ENCODE measurements at places on chromosomes 2 and 18. TPM values are rescaled to one million over a fixed set of nuclear protein-coding genes. Genes with fewer than 3 reads are reported as not detected.
A peak's percentile ranks its signal among the peaks of the same experiment; 100 is the strongest.

GRCh38 chr18:36364911-36365624, 67.6 kb downstream of the FHOD3 start:
- no peak for DNase-seq

GRCh38 chr2:236614551-236614950, 44.9 kb downstream of the ACKR3 start:
- no peak for DNase-seq

GRCh38 chr18:61400716-61401115, 67.5 kb downstream of the CDH20 start:
- no peak for DNase-seq

DNA sequence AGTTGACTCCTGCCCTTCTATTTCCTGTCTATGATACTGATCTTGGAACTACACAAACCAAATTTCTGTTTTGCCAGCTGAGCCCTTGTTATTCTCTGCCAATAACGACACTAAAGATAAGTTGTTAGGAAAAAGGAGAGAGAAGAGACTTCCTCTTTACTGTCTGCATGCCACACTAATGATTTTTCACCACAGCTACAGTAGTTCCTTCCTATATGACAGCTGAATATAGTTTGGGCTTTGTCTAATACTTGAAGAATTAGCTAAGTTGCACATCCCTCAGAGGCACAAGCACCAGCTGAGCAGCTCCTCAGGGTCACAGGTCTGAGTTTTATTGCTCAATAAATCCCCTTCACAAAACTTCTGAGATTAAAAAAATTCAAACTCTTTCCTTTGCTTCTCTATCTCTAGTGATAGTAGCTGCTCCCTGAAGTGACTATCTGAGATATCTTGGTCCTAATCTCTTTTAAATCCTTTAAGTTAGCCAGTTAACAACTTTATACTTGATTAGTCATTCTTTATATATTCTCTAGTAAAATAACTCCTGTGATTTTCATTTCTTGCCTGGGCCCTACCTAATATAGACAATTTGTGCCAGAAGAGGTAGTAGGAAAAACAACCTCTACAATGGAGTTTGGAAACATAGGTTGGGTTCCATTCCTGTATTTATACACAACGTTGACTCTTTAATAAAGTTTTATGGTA, 253.0 kb upstream of the CNTNAP5 start:
- DNase-seq = no peak

- peak; percentile 45 for DNase-seq
Measured at GRCh38 chr2:27527182-27527581, 30.5 kb downstream of the GCKR start.

DNA sequence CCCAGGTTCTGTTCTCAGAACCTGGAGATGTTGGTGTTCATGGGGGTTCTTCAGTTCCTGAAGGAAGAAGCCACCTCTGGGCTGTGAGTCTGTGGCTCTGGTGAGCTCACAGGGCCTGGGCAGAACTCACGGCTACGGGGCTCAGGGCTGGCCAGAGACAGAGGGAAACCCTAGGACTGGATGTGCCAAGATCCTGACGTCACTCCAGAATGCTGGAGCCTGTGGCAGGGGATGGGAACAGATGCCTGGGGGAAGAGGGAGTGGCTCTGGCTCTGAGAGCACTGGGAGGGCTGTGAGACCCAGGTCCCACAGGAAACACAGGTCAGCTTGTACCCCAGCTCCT, at the start of gene OTOF:
TSS of gene OTOF (minus strand) at position 214 of the 343 bp plus-strand sequence.
- DNase-seq = peak; percentile 33

DNA sequence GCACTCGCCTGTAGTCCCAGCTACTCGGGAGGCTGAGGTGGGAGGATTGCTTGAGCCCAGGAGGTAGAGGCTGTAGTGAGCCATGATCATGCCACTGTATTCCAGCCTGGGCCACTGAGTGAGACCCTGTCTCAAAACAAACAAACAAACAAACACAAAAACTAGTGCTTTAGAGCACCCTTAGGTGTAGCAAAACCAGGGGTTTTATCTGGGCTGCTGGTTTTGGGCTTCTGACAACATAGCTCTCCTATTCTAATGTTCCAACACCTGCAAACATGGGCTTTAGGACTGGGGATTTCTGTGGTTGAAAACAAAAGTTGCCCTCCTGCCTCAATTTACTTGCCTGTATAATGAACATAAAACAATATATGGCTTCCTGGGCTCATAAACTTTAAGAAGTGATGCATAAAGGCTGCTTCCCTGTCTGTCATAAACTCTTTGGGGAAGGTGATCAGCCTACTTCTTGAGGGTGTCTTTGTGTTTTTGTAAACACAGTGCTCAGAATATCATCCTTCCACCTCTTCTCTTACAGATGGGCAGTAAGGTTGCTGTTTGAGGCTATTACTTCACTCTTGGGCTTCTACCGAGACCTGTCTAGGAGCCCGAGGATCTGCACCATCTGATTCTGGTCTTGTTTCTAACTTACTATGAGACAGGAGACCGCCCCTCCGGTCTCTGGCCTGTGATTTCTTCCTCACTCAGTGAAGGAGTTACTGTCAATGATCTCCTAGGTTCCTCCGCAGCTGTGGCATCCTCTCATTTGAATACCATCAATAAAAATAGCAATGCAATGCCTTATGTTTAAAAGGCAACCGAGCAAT, 246.5 kb downstream of the MYCN start:
- DNase-seq = no peak

DNA sequence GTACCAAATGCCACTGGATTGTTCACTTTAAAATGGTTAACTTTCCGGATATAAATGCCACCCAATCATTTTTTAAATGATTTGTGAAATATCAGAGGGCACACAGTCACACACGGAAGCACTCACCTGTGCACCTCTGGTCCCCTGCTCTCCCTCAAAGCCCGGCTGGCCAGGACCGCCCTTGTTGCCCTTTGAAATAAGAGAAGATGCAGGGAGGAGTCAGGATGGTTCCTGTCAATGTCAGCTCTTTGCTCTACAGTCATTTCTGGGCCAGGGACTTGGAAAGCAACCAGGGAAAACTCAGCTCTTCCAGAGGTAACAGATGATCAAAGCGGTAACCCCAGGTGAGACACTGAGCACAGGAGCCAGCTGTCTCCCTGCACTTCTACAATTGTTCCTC, 60.7 kb downstream of the COL6A3 start:
- DNase-seq = no peak

DNA sequence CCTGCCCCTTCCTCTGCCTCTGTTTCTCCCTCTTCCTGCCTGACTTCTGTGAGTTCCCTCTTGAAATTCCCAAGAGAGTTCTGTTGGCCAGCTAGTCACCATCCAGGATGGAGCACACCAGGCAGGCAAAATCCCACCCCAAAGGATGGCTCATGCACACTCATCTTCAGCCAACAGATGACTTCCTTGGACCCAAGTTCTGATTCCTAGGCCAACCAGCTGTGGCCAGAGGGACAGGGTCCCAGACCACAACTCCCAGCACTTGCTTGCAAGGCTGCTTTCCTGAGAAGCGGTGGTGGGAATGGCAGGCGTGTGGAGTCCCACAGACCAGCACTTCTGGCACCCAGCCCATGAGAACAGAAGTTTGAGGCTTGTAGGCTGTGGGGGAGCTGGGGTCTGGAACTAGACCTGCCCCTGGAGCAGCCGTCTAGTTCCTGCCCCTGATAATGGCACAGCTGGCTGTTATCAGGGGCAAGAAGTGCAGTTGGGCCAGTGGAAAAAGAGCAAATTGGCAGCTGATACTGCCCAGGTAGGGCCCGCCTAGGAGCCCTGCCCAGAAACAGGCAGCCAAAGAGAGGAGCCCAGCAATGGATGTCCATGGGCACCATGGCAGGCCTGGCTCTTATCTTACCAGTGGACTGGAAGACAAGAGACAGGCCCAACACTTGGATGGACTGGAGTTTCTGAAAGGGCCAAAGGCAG, 56.7 kb downstream of the CYP26B1 start:
- DNase-seq = no peak

DNA sequence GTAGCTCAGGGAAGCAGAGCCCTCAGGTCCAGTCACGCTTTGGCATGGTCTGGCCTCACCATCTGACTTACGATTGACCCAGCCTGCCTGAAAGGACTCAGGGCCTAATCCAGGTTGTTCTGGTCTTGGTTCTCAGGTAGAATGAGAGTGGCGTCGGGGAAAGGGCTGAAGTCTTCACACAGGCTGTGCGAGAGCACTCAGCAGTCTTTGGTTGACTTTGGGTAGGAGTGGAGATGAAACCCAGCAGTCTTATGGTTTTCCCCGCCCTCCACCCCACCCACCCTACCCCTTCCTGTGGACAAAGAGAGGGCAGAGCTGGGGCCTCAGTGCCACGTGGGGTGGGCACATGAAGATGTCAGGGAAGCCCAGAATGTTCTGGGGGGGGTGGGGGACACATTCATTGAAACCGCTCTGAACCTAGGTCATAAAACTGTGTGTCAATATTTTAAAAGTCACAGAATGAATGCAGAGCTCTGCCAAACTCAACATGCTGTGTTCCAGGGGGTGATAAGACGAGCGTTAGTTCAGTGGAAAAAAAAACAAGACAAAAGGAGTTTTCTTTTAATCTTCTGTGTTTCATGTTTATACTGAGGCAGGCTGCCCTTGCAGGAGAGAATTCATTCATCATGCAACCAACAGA, 58.6 kb upstream of the ALPP start:
- DNase-seq = no peak

DNA sequence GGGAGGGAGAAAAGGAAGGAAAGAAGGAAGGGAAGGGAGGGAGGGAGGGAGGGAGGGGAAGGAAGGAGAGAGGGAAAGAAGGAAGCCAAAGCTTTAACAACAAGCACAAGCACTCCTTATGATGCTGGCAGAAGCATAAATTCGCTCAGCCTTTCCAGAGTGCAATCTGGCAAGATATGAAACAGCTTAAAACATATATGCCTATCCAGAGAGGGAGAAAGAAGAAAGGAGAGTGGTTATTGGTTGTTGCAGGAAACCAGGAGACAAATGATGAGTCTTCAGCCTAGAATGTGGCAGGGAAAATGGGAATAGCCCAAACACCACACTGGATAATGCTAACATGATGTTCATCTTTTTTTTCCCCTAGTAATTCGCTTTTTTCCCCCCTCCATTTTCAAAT, 64.0 kb downstream of the STPG4 start:
- DNase-seq = no peak

DNA sequence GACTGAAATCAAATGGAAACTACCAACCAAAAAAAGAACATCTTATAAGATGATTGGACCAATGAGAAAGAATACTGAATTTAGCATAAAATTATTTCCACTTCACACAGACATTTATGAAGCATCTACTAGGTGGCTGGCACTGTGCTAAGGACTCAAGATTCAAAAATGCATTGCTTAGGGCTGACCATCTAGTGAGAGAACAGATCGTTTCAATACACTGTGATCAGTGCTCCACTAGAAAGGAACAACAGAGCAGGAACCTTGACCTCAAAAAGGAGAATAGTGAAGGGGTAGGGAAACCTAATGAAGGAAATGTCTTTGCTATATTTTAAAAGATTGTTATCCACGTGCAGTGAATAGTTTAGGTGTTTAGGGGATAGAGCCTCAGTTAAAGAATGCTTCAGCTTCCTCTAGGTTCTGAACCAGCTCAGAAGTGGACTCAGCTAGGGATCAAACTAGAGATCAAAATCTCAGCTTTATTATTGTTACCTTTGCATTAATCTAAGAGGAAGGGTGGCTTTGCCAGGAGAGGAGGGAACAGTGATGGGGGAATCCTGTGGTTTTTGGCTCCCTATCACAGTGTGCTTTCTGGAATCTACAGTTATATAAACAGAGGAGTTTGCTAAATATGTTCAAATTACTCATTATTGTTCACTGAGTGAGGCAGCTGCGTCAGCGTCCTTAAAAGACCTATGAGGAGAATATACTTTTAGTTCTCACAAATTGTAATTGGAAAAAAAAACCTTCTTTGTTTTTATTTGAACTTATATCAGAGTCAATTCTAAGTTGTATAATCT, 16.2 kb upstream of the BBS5 start:
- no peak for DNase-seq

DNA sequence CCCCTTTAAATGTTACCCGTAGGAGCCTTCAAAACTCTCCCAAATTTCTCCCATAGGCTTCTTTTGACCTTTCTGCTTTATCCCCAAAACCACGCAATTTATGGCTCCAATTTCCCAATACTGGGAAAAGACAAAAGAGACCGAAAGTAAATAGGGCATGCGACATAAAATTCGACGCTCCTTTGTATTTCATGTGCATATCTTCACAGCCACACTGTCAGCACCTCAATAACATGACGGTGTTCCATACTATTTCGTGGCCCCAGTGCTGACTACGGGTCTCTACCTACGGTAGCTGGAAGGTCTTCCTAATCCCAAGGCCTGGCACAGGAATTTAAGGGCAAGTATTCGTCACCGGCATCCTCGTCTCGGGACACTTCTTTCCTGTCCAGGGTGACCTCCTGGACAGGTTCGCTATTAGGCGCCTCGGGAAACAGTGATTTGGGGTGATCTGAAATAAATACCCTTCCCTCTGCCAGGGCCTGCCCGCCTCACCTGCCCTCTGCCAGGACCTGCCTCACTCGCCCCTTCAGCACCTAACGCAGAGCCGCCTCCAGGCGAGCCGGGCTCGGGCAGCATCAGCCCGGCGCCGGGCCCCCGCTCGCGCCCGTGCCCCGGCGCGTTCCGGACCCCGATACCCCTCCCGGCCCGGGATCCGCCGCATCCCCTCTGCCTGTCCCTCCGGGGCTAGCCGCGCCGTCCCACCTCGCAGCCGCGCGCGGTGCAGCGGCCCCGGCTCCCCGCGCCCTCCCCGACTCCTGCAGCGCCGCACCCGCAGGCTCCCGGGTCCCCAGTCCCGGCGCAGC, 680 bp downstream of the DTNB start:
- DNase-seq = peak; percentile 43

- DNase-seq = no peak
Measured at GRCh38 chr2:173978447-173978846, 13.3 kb upstream of the SP3 start.

GRCh38 chr2:38988716-38989115, 99.0 kb downstream of the ARHGEF33 start:
- no peak for DNase-seq

- no peak for DNase-seq
Measured at GRCh38 chr2:232457121-232458011, 1.4 kb downstream of the ALPI start.

DNA sequence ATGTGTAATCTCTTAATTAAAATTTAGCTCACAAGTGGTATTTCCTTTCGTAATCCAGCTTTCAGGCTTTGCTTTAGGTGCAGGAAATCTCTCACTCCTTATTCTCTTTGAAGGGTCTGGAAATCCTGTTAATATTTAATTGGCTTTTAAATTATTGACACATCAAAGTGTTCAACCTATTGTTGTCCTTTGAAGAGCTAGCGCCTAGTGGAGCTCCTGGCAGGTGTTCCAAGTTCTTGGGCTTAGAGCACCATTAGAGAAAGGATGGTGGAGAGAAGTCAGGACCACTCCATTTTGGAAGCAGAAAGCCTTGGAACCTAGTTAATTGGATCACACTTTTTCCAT, 92.4 kb downstream of the CABLES1 start:
- DNase-seq = no peak

GRCh38 chr2:1995987-1996386, 251.7 kb upstream of the PXDN start:
- no peak for DNase-seq

GRCh38 chr2:238114851-238115660, 14.9 kb downstream of the ESPNL start:
- no peak for DNase-seq

The MLPH gene
- total RNA-seq = 283 TPM

The NEB gene
- not detected for total RNA-seq

The GALNT14 gene
- 3.1 TPM for total RNA-seq

The IL1A gene
- total RNA-seq = 0.55 TPM

The FAM228B gene
- total RNA-seq = 20.7 TPM

The ATP8B1 gene
- 16.7 TPM for total RNA-seq

The LIMS4 gene
- 1.4 TPM for total RNA-seq

The CYBRD1 gene
- total RNA-seq = 132 TPM

The TMX3 gene
- total RNA-seq = 22.7 TPM

The HOXD9 gene
- total RNA-seq = not detected

The NAT8 gene
- total RNA-seq = not detected

The MC5R gene
- total RNA-seq = not detected

The CD8A gene
- 0.28 TPM for total RNA-seq

The TDRD15 gene
- 1.9 TPM for total RNA-seq

The ABCG8 gene
- not detected for total RNA-seq

Measured in PC-9 (cell line).